ENCODE measurements at places on chromosomes 12 and 14.

DNA sequence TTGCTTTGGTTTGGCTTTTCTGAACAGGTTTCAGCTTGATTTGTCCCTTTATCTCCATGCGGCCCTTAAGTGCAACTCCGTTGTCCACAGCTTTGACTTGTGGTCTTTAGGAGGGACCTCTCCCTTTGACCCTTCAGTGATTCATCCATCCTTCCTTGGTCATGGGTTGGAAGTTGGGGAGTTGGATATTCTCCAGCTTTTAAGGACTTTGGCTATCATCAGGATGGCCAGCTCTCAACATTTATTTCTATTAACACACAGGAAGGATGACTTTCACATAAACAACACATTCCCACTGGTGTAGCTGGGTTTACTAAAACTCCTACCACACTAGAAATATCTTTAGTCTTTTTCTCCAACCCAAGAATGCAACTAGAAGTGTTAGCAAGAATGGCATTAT is 50.9 kb upstream of the E2F7 start:
- DNase-seq: no peak

DNA sequence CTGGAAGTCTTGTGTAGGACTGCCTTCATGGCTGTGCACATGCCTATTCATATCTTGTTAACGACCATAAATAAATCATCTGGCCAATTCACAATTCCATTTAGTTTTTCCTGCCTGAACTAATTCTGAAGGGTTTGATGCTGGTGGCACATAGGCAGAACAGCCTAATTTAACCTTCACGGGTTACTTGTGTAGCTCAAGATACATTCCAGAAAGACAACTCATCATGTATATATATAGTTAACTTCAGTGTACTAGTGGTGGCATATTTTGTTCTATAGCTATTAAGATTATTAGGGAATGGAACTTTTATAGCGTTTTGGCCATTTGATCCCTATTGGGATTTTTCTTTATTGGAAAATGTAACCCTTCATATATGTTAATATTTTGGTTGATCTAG is 31.4 kb downstream of the CFAP54 start:
- no peak for DNase-seq

DNA sequence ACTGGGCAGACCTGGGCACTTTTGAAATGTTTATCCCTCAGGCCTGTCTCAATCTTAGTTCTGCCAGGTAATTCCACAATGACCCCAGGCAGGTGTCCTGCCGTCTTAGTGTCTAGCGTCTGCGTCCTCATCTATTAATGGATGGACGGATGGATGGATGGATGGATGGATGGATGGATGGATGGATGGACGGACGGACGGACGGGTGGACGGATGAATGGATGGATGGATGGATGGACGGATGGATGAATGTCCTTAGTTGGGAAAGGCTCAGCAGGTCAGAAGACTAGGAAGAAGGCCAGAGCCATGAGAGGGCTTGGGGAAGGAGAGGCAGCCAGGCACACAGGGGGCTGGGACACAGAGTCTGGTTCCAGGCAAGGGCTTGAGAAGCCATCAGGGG is 141.3 kb downstream of the CALM1 start:
- DNase-seq: no peak

DNA sequence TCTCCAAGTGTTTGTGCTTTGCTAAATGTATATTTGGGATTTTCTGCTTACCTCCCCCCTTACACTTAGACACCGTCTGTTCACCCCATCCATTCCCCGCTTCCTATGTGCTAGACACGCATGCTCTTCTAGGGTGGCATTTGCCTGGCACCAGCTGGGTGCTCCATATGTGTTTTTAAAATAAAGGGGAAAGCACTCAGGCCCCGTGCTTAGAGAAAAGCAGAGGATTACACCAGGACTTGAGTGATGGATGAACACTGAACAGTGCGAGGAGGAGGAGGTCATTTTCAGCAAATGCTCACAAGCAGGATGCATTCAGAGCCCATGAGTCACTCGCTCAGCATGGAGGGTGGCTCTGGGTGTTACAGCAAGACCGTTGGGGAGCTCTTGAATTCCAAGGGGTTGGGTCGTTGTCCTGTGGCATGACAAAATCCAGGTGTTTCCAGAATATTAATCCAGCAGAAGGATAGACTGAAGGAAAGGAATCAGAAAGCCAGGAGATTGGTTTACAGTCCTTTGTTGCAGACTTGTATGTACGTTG is 2.9 kb upstream of the BDKRB1 start:
- no peak for DNase-seq

DNA sequence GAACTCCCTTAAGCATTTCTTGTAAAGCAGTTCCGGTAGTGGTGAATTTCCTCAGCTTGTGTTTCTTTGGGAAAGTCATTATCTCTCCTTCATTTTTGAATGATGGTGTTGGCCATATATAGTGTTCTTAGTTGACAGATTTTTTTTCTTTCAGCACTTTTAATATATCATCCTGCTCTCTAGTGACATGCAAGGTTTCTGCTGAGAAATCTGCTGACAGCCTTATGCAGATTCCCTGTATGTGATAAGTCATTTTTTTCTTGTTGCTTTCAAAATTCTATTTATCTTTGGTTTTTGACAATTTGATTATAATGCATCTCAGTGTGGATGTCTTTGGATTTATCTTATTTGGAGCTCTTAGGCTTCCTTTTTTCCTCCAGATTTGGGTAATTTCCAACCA is 135.7 kb downstream of the PTPRO start:
- DNase-seq: no peak

- no peak for DNase-seq
Measured at GRCh38 chr12:46462641-46463355, 90.2 kb upstream of the SLC38A2 start.

DNA sequence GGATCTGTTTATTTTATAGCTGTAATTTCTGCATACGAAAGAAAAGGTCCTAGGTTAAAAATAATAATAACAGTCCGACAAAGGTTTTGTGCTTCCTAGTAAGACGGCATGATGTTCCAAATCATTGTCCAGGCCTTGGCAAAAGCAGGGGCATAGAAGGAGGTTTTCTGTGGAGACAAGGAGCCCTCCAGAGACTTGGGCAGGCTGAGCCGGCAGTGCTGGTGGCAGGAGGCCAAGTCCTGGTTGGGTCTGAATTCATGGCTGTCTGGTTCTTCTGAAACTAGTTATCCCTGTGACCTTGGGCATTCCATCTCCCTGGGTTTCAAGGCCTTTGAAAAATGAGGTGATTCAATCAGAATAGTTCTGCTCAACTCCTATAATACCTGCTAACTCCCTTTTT is 44.0 kb downstream of the KCNK13 start:
- no peak for DNase-seq

- DNase-seq: no peak
Measured at GRCh38 chr12:11635341-11635740, 14.1 kb upstream of the ETV6 start.

- DNase-seq: no peak
Measured at GRCh38 chr14:69079188-69079742, 73.7 kb downstream of the DCAF5 start.
